Kidney (tissue), 22 donors: ENCODE measurements at places on chromosomes 16 and 17. TPM values are rescaled to one million over a fixed set of nuclear protein-coding genes. Genes with fewer than 3 reads are reported as not detected.

The MPP3 gene
- total RNA-seq, result 5.8 TPM

The EFNB3 gene
- total RNA-seq, result 3.5 TPM

The PIRT gene
- total RNA-seq, result not detected

The ZDHHC1 gene
- 23.6 TPM for total RNA-seq

The IRF8 gene
- total RNA-seq, result 33.3 TPM

The OR2C1 gene
- not detected for total RNA-seq

The SSTR5 gene
- 6.7 TPM for total RNA-seq

The PLLP gene
- total RNA-seq, result 64.4 TPM

The PYY gene
- not detected for total RNA-seq

The ZSCAN10 gene
- total RNA-seq, result not detected

The KRT20 gene
- not detected for total RNA-seq

The ZFP3 gene
- 10.0 TPM for total RNA-seq

The HYDIN gene
- 21.0 TPM for total RNA-seq

The C1QTNF1 gene
- 65.2 TPM for total RNA-seq

The KRTAP1-1 gene
- total RNA-seq, result not detected

The SULT1A1 gene
- 20.7 TPM for total RNA-seq

The DRC3 gene
- 17.3 TPM for total RNA-seq

The CALB2 gene
- total RNA-seq, result 1.4 TPM

The ZNF469 gene
- total RNA-seq, result 1.6 TPM

The MAPT gene
- total RNA-seq, result 2.9 TPM

The KRT40 gene
- total RNA-seq, result not detected

The CIAO3 gene
- total RNA-seq, result 36.8 TPM

The VMO1 gene
- total RNA-seq, result 3.0 TPM

The PRSS8 gene
- total RNA-seq, result 64.6 TPM

The TMEM220 gene
- total RNA-seq, result 13.3 TPM

The EPOP gene
- total RNA-seq, result 1.3 TPM

The PAGR1 gene
- 23.5 TPM for total RNA-seq

The HID1 gene
- 32.6 TPM for total RNA-seq

The CES5A gene
- total RNA-seq, result not detected

The EPX gene
- 0.19 TPM for total RNA-seq

The C16orf89 gene
- total RNA-seq, result 5.4 TPM

The HASPIN gene
- 0.38 TPM for total RNA-seq

The RHBDF1 gene
- total RNA-seq, result 33.1 TPM

The CCDC154 gene
- total RNA-seq, result 2.8 TPM

The TMC6 gene
- total RNA-seq, result 115 TPM

The ST6GALNAC1 gene
- total RNA-seq, result 0.31 TPM

The PABPN1L gene
- total RNA-seq, result not detected

The SLC4A1 gene
- total RNA-seq, result 2.1 TPM

The CIITA gene
- 50.5 TPM for total RNA-seq
